Activated CD4-positive, alpha-beta memory T cell treated with anti-CD3 and anti-CD28 coated beads for 36 hours (primary cell): ENCODE measurements at places on chromosomes 16 and 17. TPM values are rescaled to one million over a fixed set of nuclear protein-coding genes. Genes with fewer than 3 reads are reported as not detected.

DNA sequence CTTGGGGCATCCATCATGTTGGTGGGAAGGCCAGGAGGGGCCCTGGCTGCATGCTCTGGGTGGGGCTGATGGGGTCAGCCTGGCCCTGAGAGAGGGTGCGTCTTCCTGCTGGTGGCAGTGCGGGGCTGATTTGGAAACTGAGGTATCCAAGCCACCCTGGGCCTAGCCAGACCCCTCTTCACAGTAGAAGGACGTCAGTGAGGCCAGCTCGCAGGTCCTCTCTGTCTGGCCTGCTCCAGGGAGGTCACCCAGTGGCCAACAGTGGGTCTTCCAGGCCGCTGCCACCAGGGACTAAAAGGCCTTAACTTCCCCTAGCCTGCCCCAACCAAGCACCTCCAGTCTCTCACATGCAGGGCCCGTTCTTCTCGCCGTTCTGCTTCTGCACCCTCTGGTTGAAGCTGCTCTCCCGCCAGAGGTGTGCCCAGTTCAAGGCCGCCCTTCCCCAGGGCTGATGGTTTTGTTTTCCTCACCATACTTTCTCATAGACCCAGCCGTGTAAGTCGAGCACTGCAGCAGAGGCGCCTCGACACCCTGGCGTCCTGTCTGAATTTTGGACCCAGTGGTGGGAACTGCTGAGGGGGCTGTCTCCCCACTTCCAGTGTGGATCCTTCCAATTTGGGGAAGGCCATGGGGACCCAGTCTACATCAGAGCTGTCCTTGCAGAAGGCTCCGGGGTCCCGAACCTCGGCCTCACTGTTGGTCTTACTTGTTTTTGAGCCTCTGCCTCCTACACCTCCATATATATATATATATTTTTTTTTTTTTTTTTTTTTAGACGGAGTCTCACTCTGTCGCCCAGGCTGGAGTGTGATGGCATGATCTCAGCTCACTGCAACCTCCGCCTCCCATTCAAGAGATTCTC lies 42.9 kb upstream of the CDC42EP4 start:
- no peak for DNase-seq
- no peaks in the 10 kb centered on the region for H3K36me3 ChIP-seq
- H3K27me3 ChIP-seq = no peaks in the 10 kb centered on the region
- no peak overlapping the region for H3K27ac ChIP-seq
- H3K4me1 ChIP-seq = no peaks in the 10 kb centered on the region
- H3K4me3 ChIP-seq = no peak overlapping the region

EPX gene
- not detected for total RNA-seq

DNA sequence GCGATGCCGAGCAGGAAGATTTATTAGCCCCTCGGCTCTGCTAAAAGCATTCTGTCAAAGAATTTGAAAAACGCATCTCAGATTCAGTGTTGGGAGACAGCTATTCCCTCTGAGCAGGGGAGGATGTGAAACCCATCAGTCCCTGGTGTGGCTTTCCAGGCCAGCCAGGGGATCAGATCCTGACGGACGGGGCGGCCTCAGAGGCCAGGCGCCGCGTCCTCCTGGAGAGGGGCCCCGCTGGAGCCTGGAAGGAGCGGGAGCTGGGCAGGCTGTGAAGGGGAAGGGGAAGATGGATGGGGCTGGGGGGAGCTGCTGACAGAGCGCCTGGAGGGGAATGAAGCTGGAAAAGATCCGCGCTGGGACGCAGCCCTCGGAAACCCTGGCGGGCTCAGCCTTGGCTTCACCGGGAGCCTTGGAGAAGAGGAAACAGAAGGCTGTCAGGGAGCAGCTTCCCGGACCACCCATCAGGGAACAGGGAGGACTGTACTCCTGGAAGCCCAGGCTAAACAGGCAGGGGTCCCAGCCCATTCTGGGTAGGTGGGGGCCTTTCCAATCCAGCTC lies 358.0 kb downstream of the C16orf95 start:
- H3K4me1 ChIP-seq = no peaks in the 10 kb centered on the region
- H3K27ac ChIP-seq = no peak overlapping the region
- no peak for DNase-seq
- H3K27me3 ChIP-seq = peaks cover 9% of the 10 kb centered on the region

TBC1D26 gene
- total RNA-seq = 0.22 TPM

GRCh38 chr16:49716339-49716934 lies 139.5 kb downstream of the ZNF423 start:
- H3K4me1 ChIP-seq = no peaks in the 10 kb centered on the region
- no peak overlapping the region for H3K27ac ChIP-seq
- peaks cover 2% of the 10 kb centered on the region for H3K27me3 ChIP-seq
- no peak for DNase-seq

- no peak overlapping the region for H3K27ac ChIP-seq
- H3K36me3 ChIP-seq = peaks cover 2% of the 10 kb centered on the region
- no peak overlapping the region for H3K4me3 ChIP-seq
- DNase-seq = no peak
- H3K27me3 ChIP-seq = no peaks in the 10 kb centered on the region
Measured at GRCh38 chr17:26731005-26731921, 562.7 kb upstream of the WSB1 start.

CES1 gene
- total RNA-seq = 0.63 TPM

GRCh38 chr17:64778240-64779097 lies 116.4 kb upstream of the SMURF2 start:
- peaks cover 26% of the 10 kb centered on the region for H3K4me1 ChIP-seq
- no peaks in the 10 kb centered on the region for H3K36me3 ChIP-seq
- no peak overlapping the region for H3K27ac ChIP-seq
- H3K4me3 ChIP-seq = peak overlapping the region; percentile 5

DNA sequence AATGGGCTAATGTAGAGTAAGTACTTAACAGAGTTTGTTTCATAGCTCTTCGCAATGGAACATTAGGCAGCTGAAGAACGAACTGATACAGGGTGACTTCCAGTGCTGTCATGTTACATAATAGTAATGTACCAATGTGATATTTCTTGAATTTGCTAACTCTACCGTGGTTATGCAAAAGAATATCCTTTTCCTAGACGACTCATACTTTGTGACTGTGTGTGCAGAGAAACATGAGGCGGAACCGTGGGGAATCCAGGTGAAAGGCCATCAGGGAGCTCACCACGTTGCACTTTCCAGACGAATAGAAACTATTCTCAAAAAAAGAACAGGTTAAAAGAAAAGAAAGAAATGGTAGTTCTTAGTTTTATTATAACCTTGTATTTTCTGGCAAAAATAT lies 13.2 kb downstream of the NOB1 start:
- H3K27ac ChIP-seq = no peak overlapping the region
- H3K27me3 ChIP-seq = no peaks in the 10 kb centered on the region
- no peak for DNase-seq
- no peaks in the 10 kb centered on the region for H3K4me1 ChIP-seq
- H3K4me3 ChIP-seq = no peak overlapping the region

FMNL1 gene
- total RNA-seq = 331 TPM

PNMT gene
- not detected for total RNA-seq

DNAI2 gene
- total RNA-seq = 1.7 TPM

DNA sequence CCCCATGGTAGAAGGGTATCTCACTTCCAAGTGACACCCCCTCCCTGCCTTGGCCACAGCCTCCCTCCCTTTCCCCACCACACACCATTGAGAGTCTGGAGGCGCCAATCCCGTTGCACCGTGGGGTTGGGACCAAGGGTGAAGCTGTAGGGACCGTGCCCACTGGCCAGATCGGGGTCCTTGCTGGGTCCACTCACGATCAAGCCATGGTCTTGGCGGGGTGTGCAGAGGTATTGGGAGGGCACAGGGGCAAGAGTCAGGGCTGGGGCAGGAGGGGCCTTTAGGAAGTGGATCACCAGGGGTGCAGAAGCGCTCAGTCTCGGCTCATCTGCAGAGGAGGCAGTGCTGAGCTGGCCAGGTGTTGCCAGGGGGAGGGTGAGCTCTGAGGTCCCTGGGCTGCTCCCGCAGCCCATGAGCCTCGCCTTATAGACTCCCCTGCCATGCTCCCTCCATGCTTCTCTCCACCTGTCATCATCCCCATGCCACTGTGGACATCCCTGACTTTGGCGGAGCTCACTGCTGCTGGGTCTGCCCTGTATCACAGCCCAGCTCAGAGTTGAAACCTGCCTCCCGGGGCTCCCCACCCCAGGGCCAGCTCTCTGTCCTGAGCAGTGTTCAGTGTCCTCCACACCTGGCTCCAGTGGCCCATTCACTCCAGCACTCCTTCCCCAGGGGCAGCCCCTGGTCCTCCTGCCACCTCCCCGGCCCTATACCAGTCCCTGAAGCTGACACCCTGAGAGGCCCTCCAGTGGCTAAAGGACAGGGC lies 8.3 kb downstream of the CDH16 start:
- no peak overlapping the region for H3K4me3 ChIP-seq
- H3K27me3 ChIP-seq = no peaks in the 10 kb centered on the region
- peaks cover 6% of the 10 kb centered on the region for H3K4me1 ChIP-seq
- no peak for DNase-seq
- H3K36me3 ChIP-seq = no peaks in the 10 kb centered on the region

GRCh38 chr16:48592839-48593429 lies 17.0 kb downstream of the N4BP1 start:
- H3K4me3 ChIP-seq = no peak overlapping the region
- peaks cover 44% of the 10 kb centered on the region for H3K36me3 ChIP-seq
- H3K27me3 ChIP-seq = no peaks in the 10 kb centered on the region
- DNase-seq = no peak
- H3K4me1 ChIP-seq = peaks cover 52% of the 10 kb centered on the region

GRCh38 chr16:10514369-10515055 lies 65.9 kb downstream of the EMP2 start:
- H3K4me3 ChIP-seq = no peak overlapping the region
- no peak overlapping the region for H3K27ac ChIP-seq
- no peaks in the 10 kb centered on the region for H3K27me3 ChIP-seq

- peaks cover 19% of the 10 kb centered on the region for H3K36me3 ChIP-seq
- peaks cover 69% of the 10 kb centered on the region for H3K4me1 ChIP-seq
- DNase-seq = peak; percentile 50
- no peaks in the 10 kb centered on the region for H3K27me3 ChIP-seq
Measured at GRCh38 chr17:80647746-80648145, 103.1 kb downstream of the RPTOR start.

DNA sequence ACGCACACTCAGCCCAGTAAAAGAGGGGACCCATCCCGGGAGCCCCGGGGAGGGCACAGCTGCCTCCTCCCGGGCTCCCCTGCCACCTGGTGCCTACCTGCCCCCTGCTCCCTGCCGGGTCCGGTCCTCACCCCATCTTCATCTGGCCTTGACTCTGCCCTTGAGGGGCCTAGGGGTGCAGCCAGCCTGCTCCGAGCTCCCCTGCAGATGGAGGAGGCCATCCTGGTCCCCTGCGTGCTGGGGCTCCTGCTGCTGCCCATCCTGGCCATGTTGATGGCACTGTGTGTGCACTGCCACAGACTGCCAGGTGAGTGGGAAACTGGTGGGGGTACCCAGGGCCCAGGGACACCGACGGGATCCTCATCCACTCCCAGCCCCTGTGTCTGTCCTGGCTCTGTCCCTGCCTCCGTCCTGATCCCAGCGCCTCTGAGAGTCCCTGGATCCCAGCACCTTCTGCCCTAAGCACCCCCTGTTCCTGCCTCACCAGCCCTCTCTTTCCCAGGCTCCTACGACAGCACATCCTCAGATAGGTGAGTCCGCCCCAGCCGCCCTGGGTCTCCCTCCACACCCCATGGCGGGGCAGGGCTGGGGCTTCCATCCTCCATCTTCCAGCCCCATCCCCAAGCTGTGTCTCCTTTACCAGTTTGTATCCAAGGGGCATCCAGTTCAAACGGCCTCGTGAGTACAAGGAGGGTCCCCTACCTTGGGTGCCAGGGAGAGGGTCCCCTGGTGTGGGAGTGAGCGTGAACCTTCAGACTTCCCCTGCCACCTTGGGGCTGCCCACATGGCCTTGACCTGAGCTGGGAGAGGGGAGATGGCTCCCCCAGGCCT lies 574 bp downstream of the LAT start:
- peaks cover 78% of the 10 kb centered on the region for H3K36me3 ChIP-seq
- peak; percentile 44 for DNase-seq
- peaks cover 46% of the 10 kb centered on the region for H3K4me1 ChIP-seq
- H3K27ac ChIP-seq = peak overlapping the region; percentile 98
- H3K4me3 ChIP-seq = peak overlapping the region; percentile 100
- no peaks in the 10 kb centered on the region for H3K27me3 ChIP-seq

DNA sequence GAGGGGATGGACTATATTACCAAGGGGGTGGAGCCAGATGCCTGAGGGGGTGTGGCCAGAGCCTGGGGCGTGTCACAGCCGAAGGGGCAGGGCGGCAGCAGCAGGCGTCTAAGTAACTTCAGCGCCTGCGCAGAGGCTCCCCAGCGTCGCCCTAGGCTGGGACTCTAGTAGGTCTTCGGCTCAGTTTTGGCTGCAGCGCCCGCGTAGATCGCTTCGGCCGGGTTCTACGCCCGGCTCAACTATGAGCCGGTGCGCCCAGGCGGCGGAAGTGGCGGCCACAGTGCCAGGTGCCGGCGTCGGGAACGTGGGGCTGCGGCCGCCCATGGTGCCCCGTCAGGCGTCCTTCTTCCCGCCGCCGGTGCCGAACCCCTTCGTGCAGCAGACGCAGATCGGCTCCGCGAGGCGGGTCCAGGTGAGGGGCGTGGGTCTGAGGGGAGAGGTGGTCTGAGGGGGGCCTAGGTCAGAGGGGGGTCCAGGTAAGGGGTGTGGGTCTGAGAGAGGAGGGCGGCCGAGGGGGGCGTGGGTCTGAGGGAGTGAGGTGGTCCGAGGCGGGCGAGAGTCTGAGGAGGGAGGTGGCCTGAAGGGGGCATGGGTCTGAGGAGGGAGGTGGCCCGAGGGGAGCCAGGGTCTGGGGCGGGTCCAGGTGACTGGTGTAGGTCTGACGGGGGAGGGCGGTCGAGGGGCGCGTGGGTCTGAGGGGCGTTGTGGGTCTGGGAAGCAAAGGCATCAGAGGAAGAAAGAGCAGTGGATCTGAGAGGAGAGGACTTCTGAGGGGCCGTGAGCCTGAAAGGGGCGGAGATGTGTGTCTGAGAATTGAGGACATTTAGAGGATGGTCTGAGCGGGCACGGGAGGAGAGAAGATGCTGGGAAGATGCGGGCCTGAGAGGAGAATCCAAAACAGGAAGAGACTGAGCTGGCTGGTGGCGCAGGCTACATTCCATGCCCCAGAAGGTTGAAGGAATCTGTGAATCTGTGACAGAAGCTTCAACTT lies at the start of gene LPCAT2:
Gene LPCAT2 (plus strand): TSS at position 132 of the 991 bp plus-strand sequence. CDS start 110 bp downstream, at position 242.
- peaks cover 6% of the 10 kb centered on the region for H3K36me3 ChIP-seq
- peak within 1 kb of the TSS; percentile 0 for H3K4me3 ChIP-seq
- peaks cover 44% of the 10 kb centered on the region for H3K27me3 ChIP-seq
- peaks cover 5% of the 10 kb centered on the region for H3K4me1 ChIP-seq
- H3K27ac ChIP-seq = no peak within 1 kb of the TSS

KRT39 gene
- total RNA-seq = not detected

AANAT gene
- total RNA-seq = not detected

DNA sequence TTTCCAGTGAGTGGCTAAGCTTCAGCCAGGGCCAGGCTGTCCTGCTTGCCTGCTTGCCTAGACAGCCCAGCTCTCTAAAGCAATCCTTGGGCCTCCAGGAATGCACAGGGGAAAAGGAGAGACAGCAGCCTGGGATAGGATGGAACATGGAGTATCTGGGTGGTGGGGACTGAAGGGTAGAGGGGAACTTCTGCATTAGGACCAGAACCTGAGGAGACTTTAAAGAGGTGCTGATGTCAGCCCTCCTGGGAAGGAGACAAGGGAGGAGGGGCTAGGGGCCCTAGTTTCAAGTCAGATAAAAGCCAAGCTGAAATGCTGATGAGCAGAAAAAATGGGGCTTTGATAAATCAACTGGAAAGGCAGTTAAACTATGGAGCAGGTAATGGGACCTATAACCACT lies 1.8 kb downstream of the HOXB7 start:
- H3K4me1 ChIP-seq = peaks cover 29% of the 10 kb centered on the region
- DNase-seq = no peak
- H3K4me3 ChIP-seq = no peak overlapping the region
- no peak overlapping the region for H3K27ac ChIP-seq
- no peaks in the 10 kb centered on the region for H3K36me3 ChIP-seq
